ENCODE measurements at places on chromosomes 3 and 15.

DNA sequence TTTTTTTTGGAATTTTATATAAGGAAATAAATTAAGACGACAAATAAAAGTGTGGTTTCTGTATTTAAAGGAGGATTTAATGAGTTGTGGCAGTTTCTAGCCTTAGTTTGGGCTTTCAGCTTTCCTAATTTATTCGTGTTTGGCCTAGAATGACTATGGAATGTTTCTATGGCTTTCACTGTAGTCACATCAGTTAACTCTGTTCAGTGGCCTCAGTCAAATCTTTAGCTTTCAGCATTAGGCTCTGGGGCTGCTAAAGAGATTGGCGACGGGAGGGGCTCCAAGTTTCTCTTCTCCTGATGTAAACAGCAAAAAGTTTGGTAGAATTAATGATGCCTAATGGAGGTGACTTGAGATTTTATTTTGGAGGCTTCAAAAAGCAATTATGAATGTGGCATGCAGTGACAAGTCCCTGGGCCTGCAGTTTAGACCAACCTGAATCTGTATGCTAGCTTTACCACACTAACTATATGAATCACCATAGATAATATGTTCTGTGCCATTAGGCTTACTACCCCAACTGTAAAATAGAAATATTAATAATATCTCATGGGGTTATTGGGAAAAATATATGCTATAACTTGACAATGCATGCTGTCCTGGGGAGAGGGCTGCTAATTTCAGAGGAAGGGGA lies 47.1 kb upstream of the ADGRG7 start:
- DNase-seq = no peak

DNA sequence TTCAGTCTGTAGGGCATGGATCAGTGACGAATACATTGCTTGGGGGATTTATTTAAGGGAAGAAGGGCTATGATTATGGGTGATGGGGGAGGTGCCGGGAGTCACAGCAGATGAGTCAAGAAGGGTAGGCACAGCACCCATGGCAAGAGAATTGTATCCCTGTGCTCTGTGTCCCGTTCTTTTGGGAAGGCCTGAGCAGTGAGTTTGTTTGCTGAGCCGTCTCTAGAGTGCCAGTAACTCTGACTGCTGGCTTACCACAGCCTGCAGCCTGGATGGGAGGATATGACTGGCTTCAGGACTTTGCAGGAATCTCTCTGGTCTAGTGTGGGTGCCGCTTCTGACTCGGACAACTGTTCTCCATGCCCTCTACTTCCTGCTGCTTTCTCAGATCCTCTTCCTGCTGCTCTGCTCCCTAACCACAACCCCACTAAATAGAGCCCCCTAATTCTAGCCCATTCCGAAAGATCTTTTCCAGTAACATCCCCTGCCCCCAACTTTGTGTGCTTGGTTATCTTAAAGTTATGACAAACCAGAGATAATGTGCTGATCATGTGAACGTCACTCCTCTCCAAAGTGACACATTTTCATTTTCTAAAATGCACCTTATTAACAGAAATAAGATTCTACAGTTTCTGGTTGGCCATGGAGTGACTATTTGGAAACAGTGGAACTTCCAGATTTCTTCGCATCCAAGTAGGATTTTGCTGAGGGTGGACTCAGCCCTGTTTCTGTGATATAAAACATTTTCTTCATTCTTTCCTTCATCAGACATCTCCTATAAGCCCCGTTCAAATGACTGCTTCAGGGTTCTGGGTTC lies 239.0 kb downstream of the SLCO3A1 start:
- DNase-seq = no peak

GRCh38 chr3:35737934-35738706 lies 98.8 kb downstream of the ARPP21 start:
- DNase-seq = no peak

- peak; percentile 69 for DNase-seq
Observed at GRCh38 chr3:15332405-15333098, at the start of gene SH3BP5. TSS of gene SH3BP5 (minus strand) at chr3:15332586. CDS start at chr3:15332408, 178 bp downstream.

DNA sequence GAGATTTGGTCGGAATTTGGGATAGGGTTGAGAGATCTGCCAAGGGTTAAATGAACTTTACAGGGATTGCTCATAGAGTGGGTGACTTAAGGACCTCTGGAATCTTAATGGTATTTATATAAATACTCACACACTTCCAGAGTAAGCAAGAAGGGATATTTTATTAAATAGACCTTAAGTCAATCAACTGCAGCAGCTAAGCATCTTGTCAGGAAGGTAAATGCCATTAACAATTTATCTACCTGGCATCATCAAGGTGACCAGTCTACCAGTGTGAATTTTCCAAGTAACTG lies 123.9 kb downstream of the FEZF2 start:
- no peak for DNase-seq

DNA sequence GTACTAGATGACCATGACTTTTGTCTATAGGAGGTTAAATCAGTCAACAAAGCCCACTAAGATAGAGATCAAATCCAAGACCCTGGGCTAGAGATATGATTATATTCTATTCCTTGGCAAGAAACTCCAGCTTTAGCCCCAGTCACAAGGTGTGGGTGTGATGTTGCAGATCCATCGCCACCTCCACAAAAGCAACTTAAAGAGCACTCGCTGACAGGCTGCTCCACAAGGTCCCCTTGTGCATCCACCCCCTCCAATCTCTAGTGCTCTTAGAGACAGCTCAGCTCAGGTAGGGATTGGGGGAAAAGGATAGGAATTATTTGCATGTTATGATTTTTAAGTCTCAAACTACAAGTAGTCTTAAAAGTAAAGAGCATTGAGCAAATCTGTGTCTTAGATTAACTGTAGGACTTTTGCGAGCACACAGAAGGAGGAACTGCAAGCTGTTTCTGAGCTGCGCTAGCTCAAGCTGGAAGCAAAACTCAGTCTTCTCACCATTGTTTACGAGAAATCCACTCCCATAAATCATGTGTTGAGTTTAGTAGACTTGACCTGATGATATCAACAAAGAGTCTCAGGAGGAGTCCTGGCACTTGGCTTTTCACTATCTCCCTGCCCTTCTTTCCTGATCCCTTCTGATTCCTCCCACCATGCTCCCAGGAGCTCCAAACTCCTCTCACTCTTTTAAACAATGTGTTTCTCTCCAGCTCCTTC lies 177.6 kb downstream of the STAC start:
- no peak for DNase-seq

DNA sequence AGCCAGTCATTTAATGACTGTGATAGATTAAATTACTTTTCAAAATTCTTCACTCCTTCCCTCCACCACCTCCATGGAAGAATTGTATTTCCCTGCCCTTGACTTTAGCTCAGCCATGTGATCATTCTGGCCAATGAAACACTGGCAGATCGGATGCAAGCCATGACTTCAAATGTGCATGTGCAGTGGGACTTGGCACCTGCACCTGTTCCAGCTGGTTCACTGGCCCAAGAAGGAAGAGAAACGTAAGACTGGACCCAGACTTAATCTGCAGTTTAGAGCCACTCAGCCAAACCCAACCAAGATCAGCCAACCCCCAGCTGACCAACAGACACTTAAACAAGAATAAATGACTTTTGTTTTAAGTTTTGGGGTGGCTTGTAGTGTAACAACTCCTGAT lies 11.8 kb downstream of the DPH3 start:
- no peak for DNase-seq

DNA sequence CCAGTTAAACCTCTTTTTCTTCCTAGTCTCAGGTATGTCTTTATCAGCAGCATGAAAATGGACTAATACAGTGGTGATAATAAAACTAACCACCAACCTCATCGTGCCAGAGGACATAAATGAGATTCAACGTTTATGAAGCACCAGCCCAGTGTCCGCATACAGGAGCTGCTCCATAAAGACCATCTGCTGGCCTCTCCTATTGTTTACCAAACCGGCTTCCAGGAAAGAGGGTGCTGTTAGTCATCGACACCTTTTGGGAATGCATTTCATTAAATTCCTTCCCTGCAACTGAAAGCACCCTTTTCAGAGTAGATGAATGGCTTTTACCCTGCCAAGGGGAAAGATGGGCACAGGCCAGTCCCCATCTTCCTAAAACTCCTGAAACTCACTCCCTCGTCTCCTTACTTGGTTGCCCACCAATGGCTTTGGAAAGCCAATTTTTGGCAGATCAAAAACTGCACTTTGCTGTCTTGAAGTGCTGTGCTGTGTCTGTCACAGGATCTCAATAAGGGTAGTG lies 122.1 kb downstream of the AQP9 start:
- DNase-seq = no peak

- DNase-seq = no peak
Observed at GRCh38 chr3:125317761-125318160, 57.4 kb downstream of the ZNF148 start.

DNA sequence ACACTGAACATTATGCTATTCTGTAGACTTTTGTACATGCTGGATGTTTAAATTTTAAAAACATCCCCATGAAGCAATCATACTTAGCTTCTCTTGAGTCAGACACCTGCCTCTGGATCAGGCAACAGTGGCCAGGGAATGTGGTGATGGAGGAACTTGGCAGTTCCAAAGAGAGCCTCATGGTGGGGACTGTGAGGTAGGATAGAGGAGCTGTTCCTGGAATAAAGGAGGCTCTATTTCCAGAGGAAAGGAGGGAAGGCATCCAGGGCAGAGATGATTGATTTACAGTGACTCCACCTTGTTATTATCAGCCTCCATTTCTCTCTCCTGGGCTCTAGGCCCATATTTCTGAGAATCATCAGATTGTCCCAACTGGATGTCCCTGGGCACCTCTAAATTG lies 35.0 kb upstream of the ABHD17C start:
- DNase-seq = no peak

DNA sequence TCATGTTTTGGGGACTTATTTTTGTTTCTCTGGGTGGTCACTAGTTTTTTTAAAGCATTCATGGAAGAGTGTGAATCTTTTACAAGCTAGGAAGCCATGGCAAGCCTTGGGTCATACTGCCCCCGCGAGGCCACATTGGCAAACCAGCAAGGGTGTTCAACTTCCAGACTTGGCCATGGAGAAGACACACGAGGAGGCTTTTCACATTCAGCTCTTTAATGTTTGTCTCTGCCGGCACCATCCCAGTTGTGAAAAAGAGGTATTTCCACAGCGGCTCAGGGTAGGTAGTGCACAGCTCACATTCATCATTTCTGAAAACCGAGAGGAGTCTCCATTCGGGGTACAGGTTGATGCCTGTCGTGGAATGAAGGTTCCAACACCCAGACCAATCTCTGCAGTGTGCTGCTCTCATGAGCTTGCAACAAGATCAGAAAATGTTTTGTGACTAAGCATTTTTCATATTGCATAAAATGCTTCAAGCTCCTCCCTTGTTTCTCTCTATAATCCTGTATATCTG lies 7.7 kb downstream of the CCR5 start:
- DNase-seq = peak; percentile 50

DNA sequence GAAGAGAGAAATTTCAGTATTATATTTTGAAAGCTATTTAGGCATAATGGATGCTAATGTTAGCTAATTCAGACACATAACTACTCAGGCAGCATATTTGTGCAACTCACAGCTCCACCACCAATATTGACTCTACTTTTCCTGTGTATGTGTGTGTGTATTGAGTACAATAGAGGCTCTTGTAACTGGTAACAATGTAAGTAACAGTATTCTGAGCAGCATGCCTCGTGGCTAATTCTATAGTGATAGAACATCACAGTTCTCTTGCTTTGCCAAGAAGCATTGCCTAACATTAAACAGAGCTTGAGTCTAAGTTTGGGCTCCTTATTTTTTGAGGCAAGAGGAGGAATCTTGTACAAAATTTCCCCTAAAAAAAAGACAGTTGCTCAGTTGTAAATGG lies 98.6 kb upstream of the ARHGEF26 start:
- DNase-seq = no peak

DNA sequence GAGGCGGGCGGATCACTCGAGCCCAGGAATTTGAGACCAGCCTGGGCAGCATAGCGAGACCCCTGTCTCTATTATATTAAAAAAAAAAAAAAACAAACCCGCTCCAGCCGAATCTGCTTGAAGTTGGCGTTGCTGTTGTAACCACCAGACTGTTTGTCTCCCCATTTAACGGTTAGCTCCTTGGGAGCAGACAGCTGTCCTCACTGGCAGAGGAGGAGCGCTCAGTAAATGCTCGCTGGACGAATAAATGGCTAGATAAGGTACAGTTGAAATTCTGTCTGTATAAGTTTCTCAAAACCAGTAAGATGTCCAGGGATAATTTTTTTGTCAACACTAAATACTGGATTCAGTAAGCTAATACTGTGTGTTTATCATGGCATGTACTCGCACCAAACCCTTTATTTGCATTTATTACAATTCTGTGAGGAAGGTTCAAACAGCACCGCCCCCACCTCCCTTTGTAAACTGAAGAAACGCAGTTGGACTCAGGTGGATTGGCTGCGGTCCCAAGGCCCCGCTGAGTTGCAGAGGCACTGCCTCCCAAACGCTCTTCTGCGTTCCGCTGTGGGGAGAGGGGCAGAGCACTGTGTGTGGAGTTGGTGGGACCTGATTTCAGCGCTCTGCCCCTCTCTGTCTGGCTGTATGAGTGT lies 1.1 kb downstream of the RCCD1 start:
- DNase-seq = no peak

- no peak for DNase-seq
Observed at GRCh38 chr3:59142556-59142955, 92.7 kb upstream of the CFAP20DC start.

DNA sequence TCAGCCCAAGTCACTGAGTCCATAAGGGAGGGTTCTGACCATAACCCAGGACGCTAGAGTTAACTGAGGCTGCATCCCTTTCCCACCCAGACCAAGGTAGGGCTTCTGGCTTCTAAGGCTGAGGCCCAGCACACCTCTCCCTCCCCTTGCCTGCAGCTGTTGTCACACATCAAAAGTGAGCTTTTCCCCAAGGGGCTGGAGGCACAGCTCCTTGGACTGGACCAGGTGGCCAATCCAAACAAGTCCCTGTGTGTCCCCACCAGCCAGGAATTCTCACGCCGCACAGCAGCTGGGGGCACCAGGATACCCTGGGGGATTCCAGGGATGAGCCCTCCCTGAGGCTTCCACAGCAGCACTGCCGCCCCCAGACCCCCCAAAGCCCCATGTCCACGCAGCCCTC lies 22.3 kb upstream of the ISLR2 start:
- no peak for DNase-seq

Measured in stimulated activated effector memory CD8-positive, alpha-beta T cell treated with anti-CD3 and anti-CD28 coated beads, Interleukin-12 subunit alpha, Interleukin-12 subunit beta, amount 100 ng/mL, for 72 hours (primary cell).